ENCODE measurements at places on chromosomes 3 and 15.

DNA sequence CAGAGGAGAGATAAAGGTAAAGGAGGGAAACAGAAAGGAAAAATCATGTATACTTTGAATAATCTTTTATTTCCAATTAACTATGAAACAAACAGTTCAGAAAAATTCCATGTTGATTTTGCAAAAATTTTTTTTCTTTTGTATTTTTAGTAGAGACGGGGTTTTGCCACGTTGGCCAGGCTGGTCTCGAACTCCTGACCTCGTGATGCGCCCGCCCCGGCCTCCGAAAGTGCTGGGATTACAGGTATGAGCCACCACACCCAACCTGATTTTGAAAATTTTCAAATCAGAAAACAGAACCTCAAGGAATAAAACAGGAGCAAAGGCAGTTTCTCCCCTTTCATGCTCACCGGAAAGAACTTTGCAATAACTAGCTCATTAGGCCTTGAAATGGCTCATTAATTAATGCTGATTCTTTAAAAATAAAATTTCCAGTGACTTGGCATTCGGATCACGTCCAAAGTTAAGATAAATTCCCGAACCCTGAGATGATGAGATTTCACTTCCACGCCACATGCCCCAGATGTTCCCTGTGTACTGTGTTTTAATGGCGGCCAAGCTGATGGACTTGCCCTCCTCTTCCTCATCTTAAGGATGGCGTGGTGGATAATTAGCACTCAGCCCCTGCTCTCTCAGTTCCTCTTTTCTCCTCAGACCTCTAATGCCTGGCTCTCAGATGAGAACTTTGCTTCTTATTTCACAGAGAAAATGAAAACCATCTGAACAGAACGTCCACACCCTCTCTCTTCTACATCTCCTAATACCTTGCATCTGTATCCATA, 10.8 kb downstream of the BCL2L10 start:
- H3K36me3 ChIP-seq, result no peaks in the 10 kb centered on the region
- DNase-seq, result no peak
- peaks cover 24% of the 10 kb centered on the region for H3K27me3 ChIP-seq
- peaks cover 2% of the 10 kb centered on the region for H3K4me1 ChIP-seq

- peaks cover 39% of the 10 kb centered on the region for H3K4me1 ChIP-seq
- H3K27ac ChIP-seq, result peak overlapping the region; percentile 100
- peak overlapping the region; percentile 95 for H3K4me3 ChIP-seq
- H3K36me3 ChIP-seq, result peaks cover 22% of the 10 kb centered on the region
- DNase-seq, result no peak
Observed at GRCh38 chr3:47379411-47379899, 1.4 kb upstream of the PTPN23 start.

DNA sequence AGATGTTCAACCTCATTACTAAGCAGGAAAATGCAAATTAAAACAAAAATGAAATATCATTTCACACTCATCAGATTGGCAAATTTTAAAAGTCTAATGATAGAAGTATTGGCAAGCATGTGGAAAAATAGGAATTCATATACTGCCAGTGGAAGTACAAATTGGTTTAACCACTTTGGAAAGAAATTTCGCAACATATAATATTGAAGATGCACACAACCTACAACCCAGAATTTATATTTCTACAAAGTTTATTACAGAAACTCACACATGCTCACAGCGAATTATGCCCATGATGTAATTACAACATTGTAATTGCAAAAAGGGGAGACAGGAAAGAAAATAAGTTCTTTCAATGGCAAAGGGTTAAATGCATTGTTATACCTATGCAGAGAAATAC, 324.1 kb downstream of the IGSF11 start:
- no peaks in the 10 kb centered on the region for H3K36me3 ChIP-seq
- H3K4me1 ChIP-seq, result no peaks in the 10 kb centered on the region
- no peaks in the 10 kb centered on the region for H3K27me3 ChIP-seq
- no peak overlapping the region for H3K4me3 ChIP-seq

DNA sequence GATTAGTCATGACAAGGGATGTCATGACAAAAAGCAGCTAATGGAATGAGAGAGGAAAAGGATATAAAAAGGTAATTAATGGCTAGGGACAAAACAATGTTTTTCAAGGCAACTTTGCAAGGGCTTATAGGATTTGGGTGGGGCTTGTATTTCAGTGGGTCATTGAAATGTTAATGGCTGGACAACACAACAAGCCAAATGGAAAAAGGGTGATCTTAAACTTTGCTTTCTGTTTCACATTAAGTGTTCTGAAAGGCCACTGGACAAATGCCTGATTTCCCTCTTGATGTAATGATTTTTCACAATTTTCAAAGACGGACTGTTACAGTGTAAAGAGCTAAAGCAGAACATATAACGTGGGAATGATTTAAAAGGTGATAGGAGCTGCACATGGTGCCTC, 345.0 kb downstream of the TUSC7 start:
- no peak overlapping the region for H3K27ac ChIP-seq
- H3K36me3 ChIP-seq, result no peaks in the 10 kb centered on the region
- H3K4me1 ChIP-seq, result no peaks in the 10 kb centered on the region
- no peak for DNase-seq
- no peaks in the 10 kb centered on the region for H3K27me3 ChIP-seq

DNA sequence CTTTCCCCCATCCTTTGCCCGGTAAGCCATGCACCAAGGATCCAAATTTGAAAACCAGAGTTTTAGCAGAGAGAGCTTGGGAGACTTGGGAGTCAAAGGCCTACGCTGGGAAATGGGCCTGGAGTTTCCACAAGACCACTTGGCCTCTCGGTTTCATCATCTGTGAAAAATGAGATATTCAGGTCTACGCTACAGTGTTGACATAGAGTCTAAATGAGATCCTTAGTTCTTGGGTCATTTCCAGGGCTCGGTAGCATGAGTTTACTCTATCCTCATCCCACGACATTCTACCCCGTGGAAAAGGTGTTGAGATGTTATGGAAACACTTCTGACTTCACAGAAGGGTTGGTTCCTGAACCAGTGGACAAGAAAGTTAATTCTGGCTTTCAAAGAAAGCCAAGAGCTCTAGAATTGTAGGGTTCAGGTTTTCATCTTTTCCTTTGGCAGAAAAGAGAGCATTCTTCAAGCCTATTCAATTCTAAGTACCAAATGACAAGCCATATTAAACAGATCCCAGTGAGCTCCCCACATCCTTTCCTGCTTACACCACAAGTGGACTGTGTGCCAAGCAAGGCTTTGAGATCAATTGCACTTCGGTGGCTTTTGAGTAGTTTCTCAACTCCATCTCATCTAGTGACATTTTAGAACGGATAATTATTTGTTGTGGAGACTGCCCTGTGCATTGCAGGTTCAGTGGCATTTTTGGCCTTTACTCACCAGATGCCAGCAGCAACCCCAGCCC, 219.7 kb downstream of the SLCO3A1 start:
- DNase-seq, result no peak
- peaks cover 3% of the 10 kb centered on the region for H3K36me3 ChIP-seq
- no peak overlapping the region for H3K4me3 ChIP-seq
- H3K27me3 ChIP-seq, result no peaks in the 10 kb centered on the region
- H3K27ac ChIP-seq, result no peak overlapping the region

- H3K27ac ChIP-seq, result no peak overlapping the region
- DNase-seq, result no peak
- no peak overlapping the region for H3K4me3 ChIP-seq
- H3K27me3 ChIP-seq, result no peaks in the 10 kb centered on the region
Observed at GRCh38 chr3:79367803-79368202, 400.0 kb downstream of the ROBO1 start.

DNA sequence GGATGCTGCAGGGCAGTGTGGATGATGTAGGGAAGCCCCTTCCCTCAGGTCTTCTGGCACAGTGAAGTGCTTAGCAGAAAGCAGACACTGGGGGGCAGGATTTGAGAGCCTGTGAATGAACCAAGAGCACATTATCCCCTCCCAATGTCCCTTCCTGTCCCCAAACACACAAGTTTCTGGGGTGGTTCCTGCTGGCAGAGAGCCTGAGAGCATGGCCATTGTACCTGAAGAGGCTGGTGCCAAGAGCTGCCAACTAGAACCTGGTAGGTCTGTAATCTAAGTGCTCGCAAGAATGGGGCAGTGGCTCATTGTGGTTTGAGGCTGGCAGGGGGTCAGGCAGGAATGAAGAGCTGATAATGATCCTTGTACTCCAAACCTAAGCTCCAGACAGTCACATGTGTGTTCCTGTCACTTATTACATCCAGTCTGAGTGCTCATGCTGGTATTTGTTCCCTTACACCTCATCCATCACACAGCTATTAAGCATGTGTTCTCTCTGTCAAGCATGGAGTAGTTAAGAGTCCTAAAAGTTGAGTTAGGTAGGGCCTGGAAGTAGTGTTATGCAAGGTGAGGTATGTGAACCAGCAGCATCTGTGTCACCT, 6.7 kb upstream of the CCR1 start:
- H3K36me3 ChIP-seq, result no peaks in the 10 kb centered on the region
- no peak for DNase-seq
- peaks cover 5% of the 10 kb centered on the region for H3K4me1 ChIP-seq
- H3K27ac ChIP-seq, result no peak overlapping the region

- no peaks in the 10 kb centered on the region for H3K4me1 ChIP-seq
- peaks cover 19% of the 10 kb centered on the region for H3K27me3 ChIP-seq
- H3K27ac ChIP-seq, result no peak overlapping the region
- no peak for DNase-seq
Observed at GRCh38 chr3:9569054-9569453, 15.4 kb upstream of the LHFPL4 start.

DNA sequence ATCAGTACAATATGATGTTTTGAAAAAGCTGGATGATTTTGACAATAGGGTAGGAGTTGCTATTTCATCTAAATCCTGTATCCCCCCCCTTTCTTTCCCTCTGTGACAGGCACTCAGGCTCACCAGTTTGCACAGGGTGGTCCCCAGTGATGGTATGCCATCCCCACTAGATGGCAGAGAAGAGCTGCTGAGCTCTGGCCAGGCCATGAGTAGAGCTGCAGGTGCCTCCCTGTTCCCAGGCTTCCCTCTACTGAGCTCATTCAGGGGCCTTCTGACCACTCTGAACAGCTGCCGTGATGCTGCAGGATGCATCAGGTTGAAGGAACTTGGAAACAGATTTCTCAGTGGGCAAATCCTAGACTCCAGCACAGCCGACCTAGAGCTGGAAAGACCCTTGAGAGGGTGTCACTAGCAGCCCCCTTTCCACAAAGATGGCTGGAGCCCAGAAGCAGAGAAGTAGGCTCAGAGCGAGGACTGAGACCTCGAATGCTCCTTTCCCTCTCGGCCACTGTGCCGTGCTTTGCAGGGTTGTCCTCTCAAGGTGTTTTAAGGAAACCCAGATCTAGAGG, 45.1 kb downstream of the EFCAB12 start:
- no peaks in the 10 kb centered on the region for H3K4me1 ChIP-seq
- no peaks in the 10 kb centered on the region for H3K27me3 ChIP-seq
- H3K36me3 ChIP-seq, result peaks cover 18% of the 10 kb centered on the region
- H3K27ac ChIP-seq, result no peak overlapping the region

- no peak for DNase-seq
- H3K4me1 ChIP-seq, result no peaks in the 10 kb centered on the region
- no peak overlapping the region for H3K4me3 ChIP-seq
- no peaks in the 10 kb centered on the region for H3K27me3 ChIP-seq
Observed at GRCh38 chr3:172980849-172981248, 160.2 kb downstream of the SPATA16 start.

DNA sequence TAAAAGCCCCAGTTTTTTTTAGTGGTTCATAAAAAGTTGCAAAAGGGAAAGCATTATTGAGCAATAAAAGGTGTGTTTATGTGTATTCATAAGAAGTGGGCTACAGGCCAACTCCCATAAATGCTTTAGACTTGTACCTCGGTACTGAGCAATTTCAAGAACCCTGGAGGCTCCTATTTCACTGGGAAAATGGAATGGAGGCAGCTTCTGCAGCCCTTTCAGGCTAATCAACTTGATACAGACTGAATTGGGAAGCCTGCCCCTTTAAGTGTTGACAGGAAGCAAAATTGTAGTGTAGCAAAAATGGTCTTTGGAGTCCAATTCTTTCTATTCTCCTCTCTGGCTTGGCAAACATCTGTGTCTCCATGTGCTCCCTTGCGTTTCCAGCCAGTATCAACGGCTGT, 118.8 kb downstream of the ECT2 start:
- H3K4me3 ChIP-seq, result no peak overlapping the region
- no peak overlapping the region for H3K27ac ChIP-seq
- DNase-seq, result no peak
- no peaks in the 10 kb centered on the region for H3K27me3 ChIP-seq
- H3K36me3 ChIP-seq, result no peaks in the 10 kb centered on the region

DNA sequence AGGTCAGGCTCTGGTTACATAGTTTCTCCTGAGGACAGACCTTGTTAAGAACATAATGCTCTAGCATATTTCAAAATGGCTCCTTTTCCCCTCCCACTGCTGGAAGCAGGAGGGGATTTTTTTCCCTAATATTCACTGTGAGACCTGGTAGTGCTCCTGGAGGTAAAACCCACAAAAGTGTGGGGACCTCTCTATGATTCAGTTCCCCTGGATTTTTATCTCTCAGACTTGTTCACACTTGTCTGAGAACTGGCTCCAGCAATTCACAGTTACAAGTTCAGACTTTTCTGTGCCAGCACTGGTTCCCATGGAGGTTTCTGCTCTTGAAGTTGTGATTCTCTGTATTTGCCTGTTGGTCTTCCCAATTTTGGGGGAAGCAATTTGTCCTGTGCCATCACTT, 36.3 kb upstream of the PCOLCE2 start:
- H3K27ac ChIP-seq, result no peak overlapping the region
- peaks cover 2% of the 10 kb centered on the region for H3K36me3 ChIP-seq
- peaks cover 45% of the 10 kb centered on the region for H3K27me3 ChIP-seq
- H3K4me3 ChIP-seq, result no peak overlapping the region
- H3K4me1 ChIP-seq, result no peaks in the 10 kb centered on the region
- no peak for DNase-seq

- H3K27ac ChIP-seq, result no peak overlapping the region
- H3K36me3 ChIP-seq, result no peaks in the 10 kb centered on the region
- DNase-seq, result no peak
- no peak overlapping the region for H3K4me3 ChIP-seq
Observed at GRCh38 chr3:150956376-150956775, 16.2 kb downstream of the CLRN1 start.

DNA sequence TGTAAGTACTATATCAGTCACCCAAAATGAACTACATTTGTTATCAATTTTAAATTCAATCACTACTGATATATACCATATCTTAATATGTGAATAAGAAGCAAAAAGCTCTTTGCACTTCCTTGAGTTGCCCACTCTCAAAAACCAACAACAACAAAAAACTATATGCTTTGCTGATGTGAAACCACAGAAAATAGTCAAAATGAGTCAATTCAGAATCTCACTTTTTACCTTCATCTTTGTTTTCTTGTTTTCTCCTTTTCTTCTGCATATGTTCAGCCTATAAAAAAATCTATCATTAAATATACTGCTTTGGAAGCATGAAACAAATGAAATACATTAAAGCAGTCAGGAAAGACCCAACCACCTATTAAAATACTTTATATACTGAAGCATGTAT, 80.7 kb downstream of the UBR1 start:
- H3K27ac ChIP-seq, result peak overlapping the region; percentile 25
- no peaks in the 10 kb centered on the region for H3K4me1 ChIP-seq
- H3K36me3 ChIP-seq, result peaks cover 75% of the 10 kb centered on the region
- no peaks in the 10 kb centered on the region for H3K27me3 ChIP-seq

- peaks cover 22% of the 10 kb centered on the region for H3K36me3 ChIP-seq
- peak overlapping the region; percentile 92 for H3K4me3 ChIP-seq
- H3K27ac ChIP-seq, result no peak overlapping the region
- H3K4me1 ChIP-seq, result peaks cover 56% of the 10 kb centered on the region
Observed at GRCh38 chr15:63501256-63502089, 2.9 kb upstream of the USP3 start.

Data from effector memory CD8-positive, alpha-beta T cell (primary cell).